ENCODE measurements at places on chromosomes 16 and 17. TPM values are rescaled to one million over a fixed set of nuclear protein-coding genes. Genes with fewer than 3 reads are reported as not detected.
A peak's percentile ranks its signal among the peaks of the same experiment; 100 is the strongest.

DNA sequence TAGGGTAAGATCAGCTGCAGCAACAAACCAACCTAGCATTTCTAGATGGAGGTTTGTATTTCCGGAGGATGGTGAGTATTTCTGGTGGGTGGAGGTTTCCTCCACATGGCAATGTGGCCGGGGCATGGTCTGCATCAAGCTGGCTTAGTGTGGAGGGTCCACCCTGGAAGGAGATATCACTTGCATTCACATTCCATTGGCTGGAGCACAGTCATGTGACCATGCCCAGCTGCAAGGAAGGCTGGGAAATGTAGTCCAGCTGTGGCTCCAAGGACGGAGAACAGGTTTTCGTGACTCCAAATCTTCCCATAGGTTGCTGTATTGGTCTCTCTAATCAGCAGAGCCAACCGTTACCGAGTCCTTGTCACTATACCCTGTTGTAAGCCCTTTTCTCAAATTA is 68.7 kb downstream of the RAI1 start:
- no peak overlapping the region for H3K4me3 ChIP-seq
- peak overlapping the region; percentile 72 for H3K27ac ChIP-seq
- H3K4me1 ChIP-seq, result peaks cover 41% of the 10 kb centered on the region

GRCh38 chr17:65181237-65182061 is 44.3 kb downstream of the RGS9 start:
- no peak overlapping the region for H3K4me3 ChIP-seq
- peaks cover 9% of the 10 kb centered on the region for H3K4me1 ChIP-seq
- H3K27ac ChIP-seq, result no peak overlapping the region
- no peaks in the 10 kb centered on the region for H3K27me3 ChIP-seq
- DNase-seq, result no peak

DNA sequence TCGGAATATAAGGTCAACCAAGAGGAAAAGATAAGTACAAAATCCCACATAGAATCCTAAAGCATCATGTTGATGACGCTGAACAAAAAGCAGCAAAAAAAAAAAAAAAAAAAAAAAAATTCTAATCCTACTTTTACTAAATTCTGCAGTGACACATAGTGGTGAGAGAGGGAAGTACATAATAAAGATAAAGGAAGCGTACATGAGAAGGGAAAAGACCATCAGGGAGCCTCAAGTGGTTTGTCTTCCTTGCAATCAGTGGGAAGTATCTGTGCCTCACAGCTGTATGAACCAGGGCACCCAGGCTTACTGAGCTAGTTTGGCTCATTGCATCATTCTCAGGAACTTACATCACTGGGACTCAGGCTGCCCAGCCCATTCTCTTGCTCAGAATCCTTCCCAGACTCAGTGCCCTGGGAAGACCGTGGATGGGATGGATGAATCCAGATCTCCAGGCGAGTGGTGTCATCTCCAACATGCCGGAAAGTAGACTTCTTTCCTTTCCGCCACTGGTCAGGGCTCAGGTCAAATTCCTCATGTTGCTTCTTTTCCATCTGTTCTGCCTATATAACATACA is 21.2 kb downstream of the SMG6 start:
- H3K27ac ChIP-seq, result no peak overlapping the region
- peaks cover 43% of the 10 kb centered on the region for H3K36me3 ChIP-seq
- peak; percentile 30 for DNase-seq
- H3K4me1 ChIP-seq, result no peaks in the 10 kb centered on the region
- no peak overlapping the region for H3K4me3 ChIP-seq
- no peaks in the 10 kb centered on the region for H3K27me3 ChIP-seq

The CCL8 gene
- 0.17 TPM for polyA plus RNA-seq

DNA sequence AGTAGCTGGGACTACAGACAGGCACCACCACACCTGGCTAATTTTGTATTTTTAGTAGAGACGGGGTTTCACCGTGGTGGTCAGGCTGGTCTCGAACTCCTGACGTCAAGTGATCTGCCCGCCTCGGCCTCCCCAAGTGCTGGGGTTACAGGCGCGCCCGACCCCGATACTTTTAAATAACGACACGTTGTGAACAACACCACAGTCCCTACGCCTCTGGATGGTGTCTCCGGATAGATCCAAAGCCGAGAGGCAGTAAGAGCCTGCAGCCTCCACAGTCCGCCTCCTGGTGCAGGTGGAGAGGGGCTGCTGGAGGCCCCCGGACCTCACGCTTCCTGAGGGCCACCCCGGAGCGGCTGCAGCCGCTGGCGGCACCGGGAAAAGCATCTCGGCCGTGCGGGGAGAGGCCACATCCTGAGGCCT is 741 bp upstream of the TLCD3A start:
- DNase-seq, result no peak
- H3K27ac ChIP-seq, result no peak overlapping the region
- peak overlapping the region; percentile 68 for H3K4me3 ChIP-seq
- no peaks in the 10 kb centered on the region for H3K36me3 ChIP-seq

DNA sequence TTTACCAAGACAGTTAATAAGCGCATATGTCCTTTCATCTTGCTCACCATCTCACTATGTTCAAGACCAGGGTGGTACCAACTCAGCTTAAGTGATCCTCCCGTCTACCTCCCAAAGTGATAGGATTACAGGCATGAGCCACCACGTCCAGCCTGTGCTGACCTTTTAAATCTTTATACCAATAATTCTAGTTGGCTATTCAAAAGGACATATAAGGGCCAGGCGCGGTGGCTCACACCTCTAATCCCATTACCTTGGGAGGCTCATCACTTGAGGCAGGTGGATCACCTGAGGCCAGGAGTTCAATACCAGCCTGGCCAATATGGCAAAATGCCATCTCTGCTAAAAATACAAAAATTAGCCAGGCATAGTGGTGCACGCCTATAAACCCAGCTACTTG is 2.4 kb downstream of the CEP95 start:
- H3K36me3 ChIP-seq, result peaks cover 57% of the 10 kb centered on the region
- no peaks in the 10 kb centered on the region for H3K27me3 ChIP-seq
- H3K4me1 ChIP-seq, result peaks cover 25% of the 10 kb centered on the region
- no peak for DNase-seq

DNA sequence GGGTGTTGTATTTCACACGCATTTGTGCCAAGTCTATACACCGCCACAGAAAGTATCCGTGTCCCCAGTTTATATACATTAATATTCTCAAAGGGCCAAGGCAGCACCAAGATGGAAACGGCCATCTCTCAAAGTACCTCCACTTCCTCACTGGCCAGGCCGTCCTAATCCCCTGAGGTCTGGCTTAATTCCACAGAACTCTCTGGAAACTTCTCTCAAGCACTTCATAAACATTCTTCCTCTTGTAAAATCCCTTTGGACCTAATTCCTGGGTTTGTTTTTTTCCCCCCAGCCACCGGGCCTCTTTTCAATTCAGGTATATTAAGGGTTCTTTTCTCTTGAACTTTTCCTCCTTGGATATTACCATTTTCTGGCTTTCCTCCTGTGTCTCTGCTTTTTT is 5.1 kb upstream of the ERN1 start:
- no peak for DNase-seq
- H3K4me1 ChIP-seq, result peaks cover 24% of the 10 kb centered on the region
- H3K27me3 ChIP-seq, result no peaks in the 10 kb centered on the region
- no peaks in the 10 kb centered on the region for H3K36me3 ChIP-seq

DNA sequence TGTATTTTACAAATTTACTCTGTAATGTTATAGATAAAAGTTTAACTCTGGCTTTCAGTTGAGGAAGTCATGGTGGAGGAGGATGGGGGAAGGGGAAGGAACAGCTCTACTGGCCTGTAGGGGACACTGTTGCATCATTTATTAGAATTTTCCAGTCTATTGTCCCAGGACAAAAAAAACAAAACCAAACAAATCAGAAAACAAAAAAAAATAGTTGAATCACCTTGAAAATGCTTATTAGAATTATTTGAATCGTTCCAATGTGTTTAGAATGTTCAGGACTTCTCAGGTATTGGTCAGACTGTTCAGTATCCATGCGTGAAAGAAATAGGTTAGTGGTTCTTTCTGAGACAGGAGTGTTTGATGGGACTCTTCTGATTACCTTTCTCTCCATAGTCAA is 242.0 kb downstream of the FTO start:
- H3K4me3 ChIP-seq, result no peak overlapping the region
- H3K27ac ChIP-seq, result no peak overlapping the region
- H3K27me3 ChIP-seq, result no peaks in the 10 kb centered on the region
- peak; percentile 34 for DNase-seq
- H3K36me3 ChIP-seq, result no peaks in the 10 kb centered on the region

The C16orf95 gene
- polyA plus RNA-seq, result 1.7 TPM

GRCh38 chr17:8997994-8998628 is 23.2 kb upstream of the NTN1 start:
- peaks cover 12% of the 10 kb centered on the region for H3K4me1 ChIP-seq
- H3K27me3 ChIP-seq, result peaks cover 36% of the 10 kb centered on the region
- H3K27ac ChIP-seq, result no peak overlapping the region

GRCh38 chr16:3084491-3084890 is 14.6 kb downstream of the ZSCAN10 start:
- H3K27ac ChIP-seq, result no peak overlapping the region
- H3K27me3 ChIP-seq, result no peaks in the 10 kb centered on the region
- peaks cover 12% of the 10 kb centered on the region for H3K36me3 ChIP-seq
- peaks cover 32% of the 10 kb centered on the region for H3K4me1 ChIP-seq
- DNase-seq, result no peak
- H3K4me3 ChIP-seq, result no peak overlapping the region

DNA sequence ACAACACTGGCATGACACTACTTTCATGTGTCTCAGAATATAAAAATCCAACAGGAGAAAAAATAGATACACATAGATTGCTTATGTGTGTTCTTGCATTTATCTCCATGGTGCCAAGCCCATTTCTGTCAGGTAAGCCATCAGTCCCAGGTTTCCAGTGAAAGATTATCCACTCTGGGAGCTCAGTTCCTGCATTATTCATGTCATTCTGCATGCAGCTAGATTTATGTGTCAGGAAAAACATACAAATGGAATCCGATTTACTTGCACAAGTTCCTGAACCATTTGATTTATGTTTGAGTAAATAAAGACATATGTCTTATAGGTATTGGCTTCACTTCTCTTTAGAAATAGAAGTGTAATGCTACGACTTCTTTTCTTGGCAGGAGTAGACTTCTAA is 569.7 kb downstream of the KCNJ2 start:
- H3K27me3 ChIP-seq, result no peaks in the 10 kb centered on the region
- no peak for DNase-seq
- H3K4me3 ChIP-seq, result no peak overlapping the region
- H3K27ac ChIP-seq, result no peak overlapping the region
- H3K4me1 ChIP-seq, result no peaks in the 10 kb centered on the region
- H3K36me3 ChIP-seq, result no peaks in the 10 kb centered on the region

The CCL16 gene
- polyA plus RNA-seq, result not detected

- H3K27me3 ChIP-seq, result no peaks in the 10 kb centered on the region
- H3K4me3 ChIP-seq, result no peak overlapping the region
- H3K4me1 ChIP-seq, result peaks cover 37% of the 10 kb centered on the region
Observed at GRCh38 chr16:85090873-85091521, 21.3 kb downstream of the CIBAR2 start.

- no peak for DNase-seq
- no peak overlapping the region for H3K27ac ChIP-seq
- H3K27me3 ChIP-seq, result no peaks in the 10 kb centered on the region
- peaks cover 15% of the 10 kb centered on the region for H3K4me1 ChIP-seq
- H3K4me3 ChIP-seq, result no peak overlapping the region
- H3K36me3 ChIP-seq, result peaks cover 51% of the 10 kb centered on the region
Observed at GRCh38 chr16:28592511-28592910, 4.3 kb downstream of the SULT1A2 start.

GRCh38 chr17:37170881-37171425 is 204.8 kb upstream of the C17orf78 start:
- DNase-seq, result no peak
- no peaks in the 10 kb centered on the region for H3K36me3 ChIP-seq
- H3K4me1 ChIP-seq, result no peaks in the 10 kb centered on the region
- no peaks in the 10 kb centered on the region for H3K27me3 ChIP-seq
- H3K4me3 ChIP-seq, result no peak overlapping the region

DNA sequence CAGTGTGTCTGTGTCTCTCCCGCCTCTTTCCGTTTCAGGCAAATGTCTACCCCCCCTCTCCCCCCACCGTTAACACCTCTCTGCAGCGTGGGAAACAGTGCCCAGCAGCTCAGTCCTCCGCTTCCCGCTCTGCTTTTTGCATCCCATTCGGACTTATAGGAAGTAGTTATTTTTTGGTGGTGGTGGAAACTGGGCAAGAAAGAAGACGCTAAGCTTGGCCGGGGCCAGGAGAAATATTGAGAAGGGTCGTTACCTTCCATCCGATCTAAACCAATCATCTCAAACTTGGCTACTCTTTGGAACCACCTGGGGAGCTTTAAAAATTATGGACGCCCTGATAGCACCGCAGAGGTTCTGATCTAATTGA is 499 bp upstream of the HLF start:
- no peak for DNase-seq
- H3K27me3 ChIP-seq, result peaks cover 70% of the 10 kb centered on the region
- H3K4me3 ChIP-seq, result no peak overlapping the region
- H3K27ac ChIP-seq, result no peak overlapping the region
- H3K4me1 ChIP-seq, result peaks cover 17% of the 10 kb centered on the region
- no peaks in the 10 kb centered on the region for H3K36me3 ChIP-seq

GRCh38 chr16:85028685-85029407 is 1.3 kb downstream of the KIAA0513 start:
- H3K4me3 ChIP-seq, result peak overlapping the region; percentile 78
- peaks cover 27% of the 10 kb centered on the region for H3K36me3 ChIP-seq
- H3K27ac ChIP-seq, result peak overlapping the region; percentile 84
- H3K27me3 ChIP-seq, result no peaks in the 10 kb centered on the region
- DNase-seq, result no peak

The RASD1 gene
- 0.88 TPM for polyA plus RNA-seq
